ENCODE measurements at places on chromosomes 11 and 22.

GRCh38 chr22:41459431-41459830 lies 9.1 kb downstream of the PHF5A start:
- no peak for DNase-seq

DNA sequence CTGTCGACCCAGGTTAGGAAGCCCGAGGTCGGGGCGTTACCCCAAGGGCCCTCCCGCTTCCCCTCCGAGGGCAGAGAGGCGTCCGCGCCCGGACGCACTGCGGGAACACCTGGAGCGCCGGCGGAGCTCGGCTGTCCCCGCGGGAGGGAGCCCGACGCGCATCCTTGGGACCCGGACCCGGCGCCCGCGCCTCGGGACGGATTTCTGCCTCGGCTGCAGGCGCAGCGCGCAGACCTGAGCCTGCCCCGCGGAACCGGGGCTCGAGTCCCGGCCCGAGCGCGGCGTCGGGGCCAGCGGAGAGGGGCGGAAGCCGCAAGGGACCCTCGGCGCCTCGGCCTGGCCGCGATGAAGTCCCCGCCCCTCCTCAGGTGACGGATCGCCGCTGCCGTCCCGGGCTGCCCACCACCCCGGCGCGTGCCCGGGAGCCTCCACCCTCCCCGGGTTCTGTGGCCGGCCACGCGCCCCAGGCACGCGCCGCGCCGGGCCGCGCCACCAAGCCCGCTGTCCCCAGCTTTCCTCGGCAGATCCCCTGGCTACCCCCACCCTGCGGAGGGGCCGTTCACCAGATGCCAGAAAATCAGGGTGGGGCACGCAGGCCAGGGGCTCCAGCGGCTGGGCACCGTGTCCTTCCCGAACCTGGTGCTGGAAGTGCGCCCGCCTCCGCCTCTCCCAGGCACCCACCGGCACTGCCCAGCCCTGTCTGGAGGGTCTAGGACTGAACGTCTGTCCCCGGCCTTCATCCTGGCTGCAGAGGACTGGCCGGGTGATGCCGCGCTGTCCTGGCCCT lies 410 bp downstream of the GLB1L3 start:
- no peak for DNase-seq

DNA sequence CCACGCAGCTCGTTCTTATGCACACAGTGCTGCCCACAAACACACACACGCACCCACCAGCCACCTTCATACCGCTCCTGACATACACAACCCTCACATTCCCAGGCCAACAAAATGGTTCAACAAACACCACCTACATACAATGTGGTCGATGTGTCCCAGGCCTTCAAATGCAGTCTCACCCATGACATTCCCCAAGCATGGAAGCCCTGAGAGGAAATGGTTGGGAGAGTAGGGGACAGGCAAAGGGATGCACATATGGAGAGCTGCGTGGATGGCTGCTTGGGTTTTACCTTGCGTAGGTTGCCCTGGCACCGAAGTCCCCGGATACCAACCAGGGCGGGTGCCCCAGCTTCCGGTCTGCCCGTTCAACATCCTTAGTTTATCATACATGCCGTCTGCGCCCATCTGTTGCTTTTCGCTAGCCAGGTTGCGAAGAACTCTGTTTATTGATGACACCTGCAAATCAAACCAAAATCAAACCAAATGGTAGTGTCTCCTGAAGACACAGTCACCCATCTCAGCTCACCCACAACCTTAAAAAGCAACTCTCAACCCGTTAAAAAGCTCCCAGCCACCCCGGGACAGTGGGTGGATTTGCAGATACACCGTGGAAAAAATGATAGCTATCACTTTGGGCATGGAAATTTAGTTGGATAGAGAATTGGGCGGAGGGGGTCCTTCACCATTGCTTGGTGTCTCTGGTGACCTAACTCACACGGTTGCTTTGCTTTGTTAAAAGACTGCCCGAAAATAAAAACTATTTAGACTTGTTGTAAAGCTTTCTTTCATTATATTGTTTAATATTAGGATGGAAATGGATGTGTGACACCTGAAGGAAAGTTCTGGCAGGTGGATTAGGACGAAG lies 10.5 kb downstream of the PAX6 start:
- no peak for DNase-seq

- DNase-seq: no peak
Observed at GRCh38 chr11:13160806-13161205, 116.8 kb upstream of the BMAL1 start.

DNA sequence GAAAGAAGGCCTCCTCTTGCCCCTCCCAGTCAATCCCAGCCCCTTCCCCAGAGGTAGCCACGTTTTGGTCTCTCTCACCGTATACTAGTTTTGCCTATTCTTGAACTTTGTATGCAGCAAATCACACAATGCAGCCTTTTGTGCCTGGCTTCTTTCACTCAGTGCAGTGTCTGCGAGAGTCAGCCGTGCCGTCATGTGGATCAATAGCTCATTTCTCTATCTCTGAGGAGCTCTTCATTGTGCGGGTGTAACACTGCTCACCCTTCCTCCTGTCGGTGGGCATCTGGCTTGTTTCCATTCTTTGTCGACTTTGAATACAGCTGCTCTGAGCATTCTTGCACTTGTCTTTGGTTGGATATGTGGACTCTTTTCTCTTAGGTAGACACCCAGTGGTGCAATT lies 146.5 kb downstream of the CACNA1I start:
- DNase-seq: no peak

- no peak for DNase-seq
Observed at GRCh38 chr11:132959693-132960092, 572.6 kb downstream of the OPCML start.

DNA sequence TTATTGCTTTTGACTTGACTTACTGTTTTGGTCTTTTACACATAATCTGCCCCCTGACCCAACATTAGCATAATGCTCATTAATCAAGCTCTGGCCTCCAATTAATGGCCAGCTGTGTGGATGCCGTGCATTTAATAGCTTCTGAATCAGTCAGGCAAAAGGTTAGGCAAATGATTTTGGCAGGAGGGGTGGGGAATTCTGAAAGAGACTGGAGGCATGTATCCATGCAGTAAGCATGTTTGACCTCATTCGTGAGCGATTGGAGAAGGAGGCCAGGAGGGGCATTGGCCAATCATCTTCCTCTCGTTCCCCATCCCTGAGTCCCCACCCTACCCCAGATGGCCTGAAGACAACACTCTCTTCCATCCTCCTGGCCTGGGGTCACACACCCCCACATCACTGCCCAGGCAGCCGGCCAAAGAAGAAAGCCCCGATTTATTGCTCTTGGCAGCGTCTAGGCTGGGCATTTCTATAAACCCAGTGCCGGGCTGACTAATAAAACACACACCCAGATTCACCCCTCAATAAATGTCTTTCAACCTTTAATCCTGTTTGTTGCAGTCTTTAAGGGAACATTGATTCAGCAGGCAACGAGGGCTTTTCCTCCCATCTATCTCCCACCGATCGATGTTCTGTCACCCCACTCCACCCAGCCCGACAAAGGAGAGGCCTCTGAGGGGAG lies 150.0 kb downstream of the OPCML start:
- no peak for DNase-seq

DNA sequence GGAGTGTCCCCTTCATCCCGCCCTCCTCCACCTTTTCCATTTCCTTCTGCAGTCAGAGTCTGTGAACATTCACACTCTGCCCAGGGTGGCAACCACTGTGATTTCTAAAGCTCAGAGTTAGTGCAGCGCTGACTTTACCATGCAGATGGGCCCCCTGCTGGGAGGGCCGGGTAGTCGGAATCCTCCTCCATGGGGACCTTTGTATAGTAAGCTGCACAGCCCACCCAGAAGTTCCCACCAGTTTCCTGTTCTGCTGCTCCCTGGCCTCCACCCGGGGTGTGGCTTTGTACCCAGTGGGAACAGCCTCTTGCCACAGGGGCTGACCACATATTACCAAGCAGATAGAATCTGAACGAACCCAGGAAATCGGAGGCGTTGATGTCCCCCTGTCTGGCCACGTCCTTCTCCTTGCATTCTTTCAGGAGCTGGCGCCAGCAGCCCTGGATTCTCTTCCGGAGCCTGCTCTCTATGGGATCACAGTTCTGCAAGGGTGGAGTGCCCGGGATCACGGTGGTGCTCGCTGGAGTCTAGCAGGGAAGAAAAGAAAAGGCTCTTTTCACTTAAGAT lies 125.3 kb downstream of the MPPED1 start:
- peak; percentile 6 for DNase-seq

DNA sequence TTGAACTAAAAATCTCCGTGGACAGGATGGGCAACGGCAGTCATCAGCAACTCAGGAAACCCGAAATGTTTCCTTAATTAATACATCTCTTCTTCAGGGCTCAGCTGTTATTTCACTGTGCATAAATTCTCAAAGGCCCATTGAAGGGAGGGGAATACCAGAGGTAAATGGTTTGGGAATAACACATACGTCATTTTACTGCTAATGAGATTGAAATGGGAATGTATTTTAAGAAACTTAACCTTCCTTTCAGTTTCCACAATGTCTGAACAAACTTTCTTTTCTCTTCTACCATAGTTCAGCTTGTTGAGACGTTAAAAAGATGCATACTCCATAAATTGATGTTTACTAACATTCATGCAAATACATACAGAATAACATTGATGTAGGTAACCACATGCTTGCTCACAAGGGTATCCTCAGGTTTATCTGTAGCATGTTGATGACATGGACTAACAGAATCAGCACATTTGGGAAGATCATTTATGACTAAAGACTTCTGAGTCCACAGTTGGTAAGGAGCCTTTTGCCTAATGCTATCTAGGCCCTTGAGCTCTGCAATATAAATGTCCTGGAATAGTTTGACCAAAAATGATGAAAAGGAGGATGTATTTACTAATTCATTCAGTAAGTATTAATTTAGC lies 7.7 kb upstream of the PRRG4 start:
- no peak for DNase-seq

DNA sequence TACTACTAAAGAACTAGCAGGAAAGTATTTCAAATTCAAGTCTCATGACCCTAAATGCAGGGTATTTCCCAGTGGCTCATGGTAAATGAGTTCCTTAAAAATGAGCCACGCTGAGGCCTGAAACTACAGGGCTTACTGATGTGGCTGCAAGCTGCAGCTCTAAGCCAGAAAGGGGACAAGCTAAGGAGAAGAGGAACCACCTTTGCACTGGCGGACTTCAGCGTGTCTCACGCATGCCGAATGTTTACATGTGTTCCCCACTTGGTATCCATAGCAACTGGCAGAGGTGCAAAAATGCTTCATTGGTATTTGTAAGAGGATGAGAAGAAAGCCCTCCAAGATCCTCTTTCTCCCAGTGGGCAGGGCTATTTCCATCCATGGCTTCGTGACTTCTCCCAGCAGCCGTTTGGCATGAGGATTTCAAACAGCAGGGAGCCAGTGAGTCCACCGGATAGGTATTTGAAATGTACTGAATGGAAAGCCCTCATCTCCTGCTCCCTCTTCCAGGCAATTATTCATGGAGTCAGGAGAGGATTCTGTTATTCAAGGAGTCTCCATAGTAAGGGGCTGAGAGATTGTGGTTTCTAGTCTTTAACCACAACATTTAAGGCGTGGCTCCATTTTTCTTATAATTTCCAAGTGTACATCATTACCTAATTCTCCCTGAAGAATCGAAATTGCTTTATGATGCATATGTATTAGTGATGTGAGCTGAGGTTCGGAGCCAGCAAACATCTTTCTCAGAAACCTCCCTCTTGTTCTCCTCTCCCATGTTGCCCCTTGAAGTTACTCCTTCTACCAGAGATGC lies 55.3 kb upstream of the CD44 start:
- DNase-seq: peak; percentile 100

DNA sequence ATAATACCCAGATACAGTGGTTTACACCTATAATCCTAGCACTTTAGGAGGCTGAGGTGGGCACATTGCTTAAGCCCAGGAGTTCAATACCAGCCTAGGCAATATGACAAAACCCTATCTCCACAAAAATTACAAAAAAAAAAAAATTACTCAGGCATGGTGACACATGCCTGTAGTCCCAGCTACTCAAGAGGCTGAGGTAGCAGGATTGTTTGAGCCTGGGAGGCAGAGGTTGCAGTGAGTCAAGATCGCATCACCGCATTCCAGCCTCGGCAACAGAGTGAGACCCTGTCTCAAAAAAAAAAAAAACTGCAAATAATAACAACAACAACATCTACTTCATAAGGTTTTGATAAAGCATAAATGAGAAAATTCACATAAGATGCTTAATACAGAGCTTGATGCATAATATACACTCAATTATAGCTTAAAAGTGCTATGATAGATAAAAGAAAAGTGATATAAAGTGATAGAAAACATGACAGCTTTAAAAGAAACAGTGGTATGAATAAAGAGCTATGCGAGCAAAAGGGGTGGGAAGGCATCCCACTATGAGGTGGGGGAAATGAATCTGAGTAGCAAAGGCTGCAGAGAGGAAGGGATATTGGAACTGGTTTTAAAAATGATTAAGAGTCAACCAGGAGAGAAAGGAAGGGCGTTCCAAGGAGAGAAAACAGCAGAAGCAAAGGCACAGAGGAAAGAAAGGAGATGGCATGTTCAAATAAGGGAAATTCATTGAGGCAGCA lies 197.6 kb downstream of the KIF18A start:
- DNase-seq: peak; percentile 96

DNA sequence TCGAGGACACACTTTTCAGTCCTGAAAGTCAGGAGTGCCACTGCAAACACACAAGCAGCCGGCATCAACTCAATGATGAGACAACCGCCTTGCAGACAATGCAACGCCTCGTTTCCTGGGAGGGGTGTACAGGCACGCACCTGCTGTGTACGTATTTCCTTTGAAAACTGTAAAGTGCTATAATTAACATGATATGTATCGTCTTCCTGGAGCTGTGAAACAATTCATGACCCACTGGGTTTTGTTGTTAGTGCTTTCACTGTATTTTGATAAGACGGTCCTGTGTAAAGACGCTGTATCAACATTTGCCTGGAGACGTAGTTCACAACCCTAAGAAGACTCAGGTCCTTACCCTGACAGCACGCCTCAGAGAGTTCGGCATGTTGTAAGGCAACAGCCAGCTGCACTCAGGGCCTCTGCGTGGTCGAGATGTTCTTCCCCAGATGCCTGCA lies 105.7 kb upstream of the ANO1 start:
- DNase-seq: no peak

GRCh38 chr22:17774926-17775685 lies 837 bp upstream of the BID start:
- DNase-seq: no peak

DNA sequence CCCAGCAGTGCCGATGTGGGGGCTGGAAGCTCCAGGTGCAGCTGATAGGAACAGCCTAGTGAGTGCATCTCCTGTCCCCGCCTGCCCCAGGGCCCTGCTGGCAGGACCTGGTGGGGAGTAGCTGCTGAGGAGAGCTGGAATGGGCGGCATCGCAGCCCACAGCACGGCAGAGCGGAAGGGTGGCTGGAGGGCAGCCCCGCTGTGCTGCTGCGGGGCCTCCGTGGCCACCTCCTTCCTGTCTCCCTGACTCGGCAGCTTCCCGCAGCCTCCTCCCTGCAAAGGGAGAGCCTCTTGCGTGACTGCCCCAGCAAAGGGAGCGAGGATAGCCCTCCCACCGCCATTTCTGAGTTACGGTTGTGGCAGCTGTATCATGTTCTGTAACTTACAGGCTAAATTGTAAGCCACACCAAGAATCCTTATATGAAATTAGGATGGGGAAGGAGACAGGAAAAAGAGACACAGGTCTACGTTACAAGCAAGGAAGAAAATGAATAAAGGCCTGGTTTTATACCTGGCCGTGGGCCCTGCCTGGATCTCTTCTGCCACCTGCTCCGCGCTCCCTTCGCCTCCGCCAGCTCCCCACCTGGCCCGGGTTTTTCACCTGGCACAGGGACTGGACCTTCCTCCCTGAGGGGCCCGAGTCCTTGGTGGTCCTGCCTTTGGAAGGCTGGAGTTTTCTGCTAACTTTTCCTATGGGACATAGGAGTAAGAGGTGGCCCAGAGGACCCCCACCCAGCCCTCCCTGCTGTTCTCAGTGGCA lies 10.0 kb downstream of the TPCN2 start:
- DNase-seq: no peak
